ENCODE measurements at places on chromosomes 1 and 21.

GRCh38 chr1:17994046-17994445 is 113.6 kb upstream of the IGSF21 start:
- no peak for DNase-seq

DNA sequence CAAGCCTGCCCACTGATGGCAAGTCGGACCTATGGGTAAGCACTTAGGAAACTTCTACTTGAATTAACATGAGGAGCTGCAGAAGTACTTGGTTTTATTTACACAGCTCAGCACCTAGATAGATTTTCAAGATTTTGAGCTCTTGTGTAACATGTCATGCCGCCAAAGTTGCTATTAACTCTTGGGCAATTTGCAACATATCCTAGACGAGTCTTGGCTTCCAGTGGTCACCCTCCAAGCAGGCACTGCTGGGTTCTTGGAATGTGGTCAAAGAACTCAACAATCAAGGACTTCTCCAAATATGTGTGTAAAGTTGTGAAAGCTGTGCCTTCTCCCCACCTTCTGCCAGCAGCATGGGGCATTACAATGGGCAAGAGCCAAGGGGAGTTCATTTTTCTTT is 17.8 kb upstream of the GUCA2B start:
- DNase-seq, result no peak

DNA sequence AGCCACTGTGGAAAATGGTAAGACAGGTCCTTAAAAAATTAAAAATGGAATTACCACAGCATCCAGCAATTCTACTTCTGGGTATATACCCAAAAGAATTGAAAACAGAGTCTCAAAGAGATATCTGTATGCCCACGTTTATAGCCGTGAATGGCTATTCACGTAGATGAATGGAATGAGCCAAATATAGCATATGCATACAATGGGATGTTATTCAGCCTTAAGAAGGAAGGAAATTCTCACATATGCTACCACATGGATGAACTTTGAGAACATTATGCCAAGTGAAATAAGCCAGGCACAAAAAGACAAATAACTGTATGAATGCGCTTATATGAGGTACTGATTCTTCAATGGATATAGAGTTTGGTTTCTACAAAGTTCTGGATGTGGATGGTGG is 134.5 kb upstream of the KCNE2 start:
- no peak for DNase-seq

- no peak for DNase-seq
Measured at GRCh38 chr1:31371121-31371959, 1.5 kb downstream of the FABP3 start.

- DNase-seq, result peak; percentile 1
Measured at GRCh38 chr1:71311376-71311775, 230.5 kb upstream of the ZRANB2 start.

DNA sequence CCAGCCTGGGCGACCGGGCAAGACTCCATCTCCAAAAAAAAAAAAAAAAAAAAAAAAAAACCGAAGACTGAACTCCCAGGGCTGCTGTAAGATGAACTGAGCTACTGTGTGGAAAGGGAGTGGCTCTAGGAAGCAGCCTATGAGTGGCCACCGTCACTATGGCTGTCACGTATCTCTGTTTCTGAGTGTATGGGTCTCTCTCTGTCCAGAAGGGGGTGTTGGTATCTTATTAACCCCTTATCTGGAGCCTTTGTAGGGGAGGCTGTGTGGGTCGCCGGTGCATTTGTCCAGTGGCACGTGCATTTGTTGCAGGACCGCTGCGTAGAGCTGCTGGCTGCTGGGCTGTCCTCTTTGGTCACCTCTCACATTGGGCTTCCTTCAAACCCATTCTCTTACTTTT is 326.6 kb downstream of the CAMTA1 start:
- DNase-seq, result no peak

GRCh38 chr21:44053567-44053966 is 41.5 kb downstream of the TRAPPC10 start:
- no peak for DNase-seq

GRCh38 chr1:39642796-39643195 is 3.4 kb upstream of the HEYL start:
- peak; percentile 87 for DNase-seq

DNA sequence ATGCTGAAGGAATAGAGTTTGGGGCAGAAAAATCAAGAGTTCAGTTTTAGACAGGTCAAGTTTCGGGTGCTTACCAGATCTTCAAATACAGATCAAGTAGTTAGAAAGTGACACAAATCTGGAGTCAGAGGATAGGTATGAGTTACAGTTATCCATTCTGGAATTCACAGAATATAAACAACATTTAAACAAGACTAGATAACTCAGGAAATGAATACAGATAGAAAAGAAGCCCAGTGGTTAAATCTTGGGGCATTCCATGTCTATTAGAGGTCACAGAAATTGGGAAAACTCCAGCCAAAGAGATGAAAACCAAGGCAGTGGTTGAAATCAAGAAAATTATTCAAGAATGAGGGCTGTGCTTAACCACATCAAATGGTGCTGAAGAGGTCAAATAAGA is 187.0 kb upstream of the HP1BP3 start:
- peak; percentile 91 for DNase-seq

DNA sequence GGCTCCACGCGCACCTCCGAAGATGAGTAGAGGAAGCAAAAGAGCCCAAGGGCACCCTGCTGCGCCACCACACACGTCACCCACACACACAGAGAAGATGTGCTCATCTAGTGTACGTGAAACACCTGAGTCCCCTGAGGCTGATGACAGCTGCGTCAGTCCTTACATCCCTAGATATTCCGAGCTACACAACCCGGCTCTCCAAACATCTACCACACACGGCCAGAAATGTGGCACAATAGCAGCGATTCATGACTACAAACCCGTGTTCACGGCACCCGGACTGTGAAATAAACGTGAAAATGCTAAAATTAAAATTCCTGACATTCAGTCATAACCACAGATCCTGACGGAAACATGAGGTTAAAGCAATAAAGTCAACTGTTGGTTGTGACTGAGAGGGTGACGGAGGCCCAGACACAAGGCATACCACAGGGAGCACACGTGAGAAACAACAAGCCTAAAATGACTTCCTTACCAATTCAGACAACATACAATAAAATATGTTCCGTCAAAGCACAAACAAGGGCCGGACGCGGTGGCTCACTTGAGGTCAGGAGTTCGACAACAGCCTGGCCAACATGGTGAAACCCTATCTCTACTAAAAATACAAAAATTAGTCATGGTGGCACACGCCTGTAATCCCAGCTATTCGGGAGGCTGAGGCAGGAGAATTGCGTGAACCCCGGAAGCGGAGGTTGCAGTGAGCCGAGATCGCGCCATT is 7.3 kb downstream of the SSU72 start:
- DNase-seq, result no peak

DNA sequence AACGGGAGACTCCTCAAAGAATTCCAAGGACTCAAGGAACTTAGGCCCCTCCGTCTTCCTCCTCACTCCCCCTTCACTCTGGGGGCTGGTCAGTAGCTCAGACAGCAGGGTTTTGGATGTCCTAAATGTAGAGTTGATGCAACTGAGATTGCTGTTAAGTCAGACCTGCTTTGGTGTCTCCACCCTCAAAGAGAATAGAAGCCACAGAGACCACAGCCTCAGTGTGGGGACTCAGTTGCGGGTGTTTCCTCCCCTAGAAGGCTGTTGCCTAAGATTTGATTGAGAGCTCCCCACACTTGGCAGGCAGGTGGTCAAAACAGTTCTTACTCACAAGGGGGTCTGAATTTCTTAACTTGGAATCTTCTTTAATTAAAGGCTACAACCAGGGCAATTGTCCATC is 7.6 kb downstream of the MAN1C1 start:
- DNase-seq, result no peak

GRCh38 chr21:24096651-24097050 is 1510.6 kb downstream of the MRPL39 start:
- no peak for DNase-seq
